ENCODE measurements at places on chromosomes 1 and 21.
A peak's percentile ranks its signal among the peaks of the same experiment; 100 is the strongest.

GRCh38 chr1:31875636-31876236, 59.9 kb upstream of the SPOCD1 start:
- no peak for DNase-seq

- DNase-seq, result no peak
Measured at GRCh38 chr1:27113861-27114260, 41.1 kb downstream of the SLC9A1 start.

DNA sequence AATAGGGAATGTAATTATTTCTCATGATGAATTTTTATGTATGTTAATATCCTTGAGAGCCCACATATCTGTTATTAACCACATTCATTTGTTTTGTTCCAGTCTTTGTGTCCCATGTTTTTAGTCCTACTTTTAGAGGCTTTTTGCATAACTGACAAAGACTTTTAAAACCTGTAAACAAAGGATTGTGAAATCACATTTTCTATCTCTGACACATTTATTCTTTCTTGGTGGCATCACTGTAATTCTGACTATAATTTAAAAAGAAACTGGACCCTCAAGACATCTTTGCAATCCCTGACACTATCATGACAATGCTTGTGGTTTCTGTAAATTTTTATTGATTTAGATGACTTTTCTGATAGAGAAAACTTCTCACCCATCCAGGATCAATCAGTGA, 313.1 kb downstream of the SIPA1L2 start:
- no peak for DNase-seq

- DNase-seq, result peak; percentile 84
Measured at GRCh38 chr1:59672851-59673572, 141.7 kb upstream of the HOOK1 start.

- no peak for DNase-seq
Measured at GRCh38 chr1:223711173-223711572, 1.2 kb upstream of the CAPN2 start.

GRCh38 chr1:47979724-47980123, 17.5 kb downstream of the TRABD2B start:
- DNase-seq, result no peak

- DNase-seq, result peak; percentile 6
Measured at GRCh38 chr1:150765296-150765976, at the start of gene CTSS. Gene CTSS (minus strand): TSS chr1:150765778. CDS start chr1:150764763, 1,015 bp downstream.

DNA sequence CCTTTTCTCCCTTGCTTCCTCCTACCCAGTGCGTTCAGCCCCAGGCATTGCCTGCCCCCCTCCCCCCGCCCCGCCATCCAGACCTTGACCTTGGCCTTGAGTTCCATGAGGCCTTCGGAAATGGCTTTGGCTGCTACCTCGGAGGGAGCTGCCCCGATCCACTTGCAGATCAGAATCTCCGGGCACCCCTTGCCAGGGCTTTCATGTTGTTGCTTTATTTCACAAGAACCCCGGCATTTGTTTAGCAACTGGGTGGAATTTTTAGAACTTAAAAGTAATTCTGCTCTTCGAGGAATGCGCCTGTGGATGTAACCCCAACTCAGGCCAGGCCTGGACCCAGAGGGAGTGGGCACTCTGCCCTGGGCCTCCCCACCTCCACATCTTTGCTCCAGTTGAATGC, 154.1 kb upstream of the TMEM51 start:
- no peak for DNase-seq

- DNase-seq, result no peak
Measured at GRCh38 chr1:200794506-200795065, 55.9 kb downstream of the CAMSAP2 start.

- DNase-seq, result no peak
Measured at GRCh38 chr1:25590096-25590824, 26.3 kb upstream of the MAN1C1 start.

DNA sequence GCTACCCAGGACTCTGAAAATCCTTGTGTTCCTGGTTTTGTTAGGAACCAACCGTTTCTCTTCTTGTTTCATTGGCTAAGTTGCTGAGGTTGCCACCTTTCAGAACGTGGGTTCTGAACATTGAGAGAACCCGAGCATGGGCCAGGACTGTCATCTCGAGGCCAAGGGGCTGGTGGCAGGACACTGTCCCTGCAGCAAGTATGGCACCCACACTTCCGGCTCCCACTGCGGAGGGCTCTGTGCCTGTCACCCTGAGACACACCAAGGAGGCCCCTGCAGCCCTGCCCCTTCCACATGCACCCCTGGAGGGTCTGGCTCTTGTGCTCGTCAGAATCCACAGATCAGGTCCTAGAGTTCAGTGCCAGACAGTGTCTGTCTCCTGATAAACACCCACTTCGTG, 39.1 kb upstream of the LRRC3 start:
- DNase-seq, result no peak

- no peak for DNase-seq
Measured at GRCh38 chr1:3762151-3762872, 10.1 kb downstream of the CCDC27 start.

GRCh38 chr1:175445646-175446045, 253.1 kb upstream of the KIAA0040 start:
- DNase-seq, result no peak

DNA sequence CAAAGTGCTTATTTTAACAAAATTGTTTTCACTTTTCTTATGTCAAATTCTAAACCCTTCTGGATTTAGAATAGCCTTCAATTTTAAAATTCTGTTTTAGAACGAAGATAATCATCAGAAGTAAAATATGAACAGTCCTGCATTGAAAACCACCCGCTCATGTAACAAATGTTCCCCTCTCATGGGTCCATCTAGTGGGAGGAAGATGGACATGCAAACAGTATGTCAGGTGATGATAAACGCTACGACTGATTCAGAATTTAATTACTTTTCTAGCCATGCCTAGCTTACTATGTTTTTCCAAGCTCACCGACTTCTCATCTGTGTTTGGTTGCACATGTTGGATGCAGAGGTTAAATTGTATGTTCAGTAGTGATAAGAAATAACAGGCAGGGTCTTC, 23.5 kb downstream of the SOD1 start:
- no peak for DNase-seq

- no peak for DNase-seq
Measured at GRCh38 chr1:231666220-231666936, 39.8 kb downstream of the DISC1 start.

- DNase-seq, result no peak
Measured at GRCh38 chr1:220914283-220915116, 35.3 kb downstream of the HLX start.

DNA sequence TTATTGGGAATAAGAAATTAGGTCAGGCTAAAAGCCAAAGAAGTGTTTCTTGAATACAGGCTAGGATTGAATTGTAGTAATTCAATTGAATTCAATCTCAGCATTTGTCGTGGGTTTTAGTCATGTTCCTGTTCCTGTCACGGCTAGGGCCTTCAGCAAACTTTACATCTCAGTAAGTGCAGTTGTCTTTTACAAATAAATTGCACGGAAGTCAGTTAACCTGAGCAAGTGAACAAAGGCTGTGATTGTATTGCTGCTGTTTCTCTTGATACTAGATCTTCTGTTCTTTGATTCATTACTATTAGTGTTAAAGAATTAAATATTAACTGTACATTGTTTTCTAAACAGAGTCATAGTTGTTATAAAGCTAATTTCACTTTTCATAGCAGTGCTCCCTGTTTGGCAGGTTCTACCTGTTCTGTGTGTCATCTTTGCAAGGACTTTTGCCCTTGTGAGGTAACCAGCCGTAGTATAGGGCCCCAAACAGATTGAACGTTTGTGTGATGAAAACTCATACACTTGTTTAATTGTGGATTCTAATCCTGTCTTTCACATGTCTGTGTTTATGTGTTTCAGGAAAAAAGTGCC, 164.4 kb downstream of the EDEM3 start:
- no peak for DNase-seq

DNA sequence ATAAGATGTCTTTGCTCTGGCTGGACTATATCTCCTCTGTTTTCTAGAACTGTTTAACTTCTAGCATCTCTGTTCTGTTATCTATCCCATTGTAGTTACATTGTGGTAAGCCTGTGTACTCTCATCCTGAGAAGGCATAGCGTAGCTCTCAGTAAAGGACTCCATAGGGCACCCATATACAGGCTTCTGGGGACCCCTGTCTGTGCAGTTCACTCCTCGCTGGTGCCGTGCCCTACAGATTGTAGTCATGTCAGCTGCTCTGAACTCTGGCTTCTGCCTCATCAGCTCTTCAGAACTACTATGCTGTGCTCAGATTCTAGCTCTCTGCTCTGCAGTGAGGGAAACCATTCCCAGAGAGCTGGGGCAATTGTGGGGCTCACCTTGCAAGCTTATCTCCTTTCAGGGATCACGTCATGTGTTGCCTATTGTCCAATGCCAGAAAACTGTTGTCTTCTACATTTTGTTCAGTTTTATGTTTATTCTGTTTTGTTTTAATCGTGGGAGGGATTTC, 181.3 kb upstream of the USP24 start:
- no peak for DNase-seq

DNA sequence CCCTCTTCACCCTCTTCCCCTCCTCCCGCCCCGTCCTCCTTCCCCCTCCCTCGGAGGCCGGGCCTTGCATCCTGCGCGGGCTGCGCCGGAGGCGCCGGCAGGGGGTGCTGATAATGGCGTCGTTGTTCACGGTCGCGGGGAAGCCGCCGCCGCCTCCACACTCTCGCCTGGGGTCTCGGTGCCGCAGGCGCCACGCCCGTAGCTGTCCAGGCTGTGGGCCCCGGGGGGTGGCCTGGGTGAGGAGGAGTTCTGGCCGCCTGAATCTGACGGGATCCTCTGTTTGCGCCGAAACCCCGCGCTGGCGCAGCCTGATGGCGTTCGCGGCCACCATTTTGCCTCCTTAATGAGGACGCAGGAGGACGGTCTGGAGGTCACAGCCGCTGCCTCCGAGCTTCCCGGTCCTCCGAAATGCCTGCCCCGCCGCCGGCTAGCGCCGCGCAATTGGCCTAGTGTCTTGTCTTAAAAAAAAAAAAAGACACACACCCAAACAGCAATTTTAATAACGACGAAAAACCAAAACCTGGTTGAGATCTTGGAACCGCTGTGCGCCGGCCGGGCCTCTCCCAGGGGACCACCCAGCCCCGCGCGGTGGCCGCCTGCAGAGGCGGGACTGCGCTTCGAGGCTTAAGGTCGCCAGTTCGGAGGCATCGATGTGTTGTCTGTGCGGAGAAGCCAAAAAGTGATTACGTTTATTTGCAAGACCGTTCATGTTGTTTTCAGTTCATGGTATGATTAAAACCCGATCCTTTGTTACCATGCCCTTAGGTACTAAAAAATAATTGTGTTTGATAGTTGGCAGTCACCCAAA, 106.6 kb upstream of the HNRNPU start:
- DNase-seq, result peak; percentile 94

- peak; percentile 99 for DNase-seq
Measured at GRCh38 chr1:40877698-40878097, 15.5 kb upstream of the CITED4 start.

- DNase-seq, result peak; percentile 89
Measured at GRCh38 chr1:109299558-109300343, 7.1 kb downstream of the MYBPHL start.

DNA sequence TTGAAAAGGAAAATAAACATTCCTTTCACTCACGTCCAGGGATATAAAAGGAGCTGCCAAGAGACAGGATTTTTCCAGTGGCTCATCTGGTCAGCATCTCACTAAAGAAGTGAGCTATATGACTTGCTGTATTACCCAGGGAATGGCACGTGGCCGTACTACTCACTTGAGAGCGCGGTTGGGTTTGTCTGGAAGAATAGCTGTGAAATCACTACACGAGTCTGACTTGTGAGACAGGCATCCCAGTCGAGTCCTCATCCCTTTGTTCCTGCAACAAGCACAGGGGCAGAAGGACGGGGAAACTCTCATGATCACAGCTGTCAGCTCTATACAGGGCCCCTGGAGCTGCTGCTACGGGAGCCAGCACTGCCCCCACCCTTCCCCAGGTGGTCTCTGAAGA, 17.7 kb downstream of the RGS8 start:
- DNase-seq, result no peak

GRCh38 chr1:107620753-107621152, 344.2 kb downstream of the VAV3 start:
- DNase-seq, result no peak

GRCh38 chr1:43853161-43853921, 80.3 kb upstream of the ARTN start:
- DNase-seq, result peak; percentile 73

DNA sequence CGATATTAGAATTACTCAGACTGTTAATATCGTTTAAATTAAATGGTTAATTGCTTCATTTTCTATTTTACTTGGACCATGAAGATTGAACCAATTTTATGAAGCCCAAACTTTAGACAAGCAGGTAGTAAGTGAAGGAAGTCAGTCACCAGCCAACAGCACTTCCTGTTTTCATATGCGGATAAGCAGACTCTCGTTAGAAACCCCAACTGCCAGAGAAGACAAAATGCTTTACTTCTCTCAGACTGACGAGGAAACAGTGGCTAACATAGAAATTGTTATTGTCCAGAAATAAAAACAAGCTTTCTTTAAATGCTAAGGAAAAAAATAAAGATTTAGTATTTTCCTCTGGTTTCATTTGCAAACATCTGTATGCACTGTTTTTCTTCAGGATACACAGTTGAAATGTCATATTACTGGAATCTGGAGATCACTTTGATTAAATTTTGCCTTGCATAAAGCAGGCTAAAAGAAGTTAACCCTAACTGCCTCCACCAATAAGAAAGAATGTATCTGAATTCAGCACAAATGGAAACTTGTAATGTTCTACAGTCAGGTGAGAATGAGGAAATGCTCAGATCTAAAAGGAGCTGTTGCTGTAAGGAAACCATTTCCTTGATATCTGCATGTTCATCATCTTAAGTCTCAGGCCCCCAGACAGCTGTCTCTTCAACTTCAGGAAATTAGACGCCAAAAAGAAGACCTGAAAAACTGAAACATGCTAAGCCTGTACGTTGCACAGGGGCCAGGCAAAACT, 129.8 kb upstream of the SAMSN1 start:
- no peak for DNase-seq

GRCh38 chr1:59776960-59777852, 37.5 kb upstream of the HOOK1 start:
- peak; percentile 26 for DNase-seq

- DNase-seq, result no peak
Measured at GRCh38 chr21:34548781-34549376, 36.9 kb upstream of the KCNE1 start.

GRCh38 chr1:110032327-110032726, 2.1 kb upstream of the STRIP1 start:
- no peak for DNase-seq

GRCh38 chr1:27011058-27011764, 1.4 kb downstream of the TENT5B start:
- DNase-seq, result peak; percentile 93

GRCh38 chr21:18907076-18907475, 503.5 kb upstream of the TMPRSS15 start:
- DNase-seq, result no peak

DNA sequence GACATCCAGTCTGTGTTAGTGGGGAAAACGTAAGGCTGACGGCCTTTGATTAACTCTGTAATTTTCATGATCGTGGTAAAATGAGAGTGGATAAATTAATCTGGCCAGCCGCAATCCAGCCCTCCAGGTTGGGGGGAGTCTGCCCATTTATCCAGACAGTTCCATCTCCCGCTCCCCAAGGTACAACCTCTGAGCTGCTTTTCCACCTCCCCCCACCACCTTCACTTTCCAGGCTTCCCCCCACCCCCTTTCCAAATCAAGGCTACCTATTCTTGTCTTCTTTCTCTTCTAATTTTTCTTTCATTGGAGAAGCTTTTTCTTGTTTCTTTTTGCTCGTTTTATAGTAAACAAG, 6.0 kb downstream of the MIER1 start:
- no peak for DNase-seq
